ENCODE measurements at places on chromosomes 4 and X.

DNA sequence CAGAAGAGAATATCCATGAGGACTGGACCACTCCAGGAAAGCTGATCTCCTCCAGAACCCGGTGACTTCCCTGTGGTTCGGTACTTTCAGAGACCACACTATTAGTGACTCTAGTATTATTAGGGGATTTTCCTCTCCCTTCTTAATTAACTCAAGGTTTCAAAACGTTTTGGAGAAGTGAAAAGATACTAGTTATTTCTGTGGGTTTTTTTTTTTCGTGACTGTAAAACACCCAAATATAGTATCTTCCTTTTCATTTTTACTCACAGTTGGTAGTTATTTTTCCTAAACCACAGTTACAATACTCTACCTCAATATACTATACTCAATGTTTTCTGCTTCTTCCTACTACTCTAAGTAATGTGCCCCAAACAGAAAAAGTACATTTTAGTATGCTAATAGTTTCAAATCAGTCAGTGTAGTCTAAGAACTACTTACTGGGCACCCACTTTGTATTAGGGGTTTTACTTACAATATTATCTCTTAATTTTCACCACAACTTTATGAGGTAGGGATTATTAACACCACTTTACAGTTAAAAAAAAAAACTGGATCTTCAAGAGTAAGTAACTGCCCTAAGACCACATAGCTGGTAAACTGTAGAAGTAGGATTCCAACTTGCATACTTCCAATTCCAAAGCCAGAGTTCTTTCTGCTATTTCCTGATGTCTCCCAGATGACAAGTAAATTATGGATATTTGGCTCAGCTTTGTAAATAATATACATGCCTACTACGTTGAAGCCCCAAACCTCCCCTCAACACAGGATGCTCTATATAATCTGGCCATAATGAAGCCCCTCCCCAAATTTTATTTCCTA, 45.0 kb downstream of the SLC9A7 start:
- no peak for DNase-seq

- no peak for DNase-seq
These were observed 68.3 kb upstream of the SLC7A11 start for GRCh38 chr4:138310498-138310897.

GRCh38 chrX:134634691-134635090, 23.6 kb downstream of the PLAC1 start:
- no peak for DNase-seq

DNA sequence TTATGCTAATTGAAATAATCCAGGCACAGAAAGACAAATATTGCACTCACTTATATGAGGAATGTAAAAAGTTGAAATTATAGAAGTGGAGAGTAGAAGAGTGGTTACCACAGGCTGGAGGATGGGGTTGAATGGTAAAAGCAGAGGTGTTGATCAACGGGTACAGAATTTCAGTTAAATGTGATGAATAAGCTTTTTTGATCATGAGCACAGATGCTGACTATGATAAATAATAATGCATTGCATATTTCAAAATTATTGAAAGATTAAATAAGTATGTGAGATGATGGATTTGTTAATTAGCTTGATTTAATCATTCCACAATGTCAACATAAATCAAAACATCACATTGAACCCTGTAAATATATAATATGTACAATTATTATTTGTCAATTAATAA, 213.1 kb downstream of the DCAF12L2 start:
- DNase-seq, result no peak

GRCh38 chrX:37921758-37922157, 74.4 kb upstream of the DYNLT3 start:
- DNase-seq, result no peak

GRCh38 chr4:186189656-186190055, 1.7 kb upstream of the CYP4V2 start:
- DNase-seq, result no peak

DNA sequence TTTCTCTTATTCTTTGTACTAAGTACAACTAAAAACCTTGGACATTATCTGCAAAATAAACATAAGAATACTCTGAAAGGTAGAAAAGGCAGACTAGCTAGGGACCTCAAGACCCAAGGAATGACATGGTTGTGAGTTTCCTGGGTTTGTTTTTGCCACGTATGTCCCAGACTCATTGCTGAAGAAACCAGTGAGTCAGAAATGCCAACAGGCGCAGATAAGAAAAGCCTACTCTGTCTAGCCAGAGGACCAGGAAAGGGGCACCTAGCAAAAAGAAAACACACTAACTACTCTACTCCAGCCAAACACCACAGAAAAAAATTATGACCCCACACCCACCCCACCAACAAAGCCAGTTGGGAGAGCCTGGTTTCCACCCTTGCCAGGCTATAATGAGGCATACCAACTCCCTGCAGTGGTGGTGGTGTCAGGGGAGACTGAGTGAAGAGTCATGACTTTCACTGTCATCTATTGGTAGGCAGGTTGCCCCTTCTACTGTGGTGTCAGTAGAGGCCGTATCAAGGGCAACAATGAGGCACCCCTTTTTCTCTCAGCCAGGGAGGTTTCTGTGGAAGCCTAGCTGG, 10.9 kb downstream of the MTMR1 start:
- DNase-seq, result no peak

GRCh38 chr4:48699475-48699874, 80.6 kb downstream of the FRYL start:
- no peak for DNase-seq

DNA sequence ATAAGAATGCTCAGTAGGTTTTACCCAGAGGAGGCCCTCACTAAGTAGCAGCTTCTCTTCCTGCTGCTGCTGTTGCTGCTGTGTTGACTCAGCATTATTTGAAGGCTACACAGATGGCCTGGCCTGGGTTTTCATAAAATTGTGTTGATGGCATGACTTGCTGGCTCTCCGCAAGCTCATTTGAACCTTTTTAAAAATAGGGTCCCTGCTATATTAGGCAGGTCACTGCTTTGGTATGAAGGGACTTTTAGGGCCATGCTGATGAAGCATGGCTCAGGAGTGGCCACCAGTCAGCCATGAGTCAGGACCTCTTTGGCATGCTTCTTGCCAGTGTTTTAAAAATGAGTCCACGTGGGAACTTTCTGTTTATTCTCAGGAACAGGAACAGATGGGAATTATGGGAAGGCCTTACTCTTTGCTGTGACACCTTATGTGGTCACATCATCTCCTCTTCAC, 128.7 kb downstream of the MID1IP1 start:
- no peak for DNase-seq

DNA sequence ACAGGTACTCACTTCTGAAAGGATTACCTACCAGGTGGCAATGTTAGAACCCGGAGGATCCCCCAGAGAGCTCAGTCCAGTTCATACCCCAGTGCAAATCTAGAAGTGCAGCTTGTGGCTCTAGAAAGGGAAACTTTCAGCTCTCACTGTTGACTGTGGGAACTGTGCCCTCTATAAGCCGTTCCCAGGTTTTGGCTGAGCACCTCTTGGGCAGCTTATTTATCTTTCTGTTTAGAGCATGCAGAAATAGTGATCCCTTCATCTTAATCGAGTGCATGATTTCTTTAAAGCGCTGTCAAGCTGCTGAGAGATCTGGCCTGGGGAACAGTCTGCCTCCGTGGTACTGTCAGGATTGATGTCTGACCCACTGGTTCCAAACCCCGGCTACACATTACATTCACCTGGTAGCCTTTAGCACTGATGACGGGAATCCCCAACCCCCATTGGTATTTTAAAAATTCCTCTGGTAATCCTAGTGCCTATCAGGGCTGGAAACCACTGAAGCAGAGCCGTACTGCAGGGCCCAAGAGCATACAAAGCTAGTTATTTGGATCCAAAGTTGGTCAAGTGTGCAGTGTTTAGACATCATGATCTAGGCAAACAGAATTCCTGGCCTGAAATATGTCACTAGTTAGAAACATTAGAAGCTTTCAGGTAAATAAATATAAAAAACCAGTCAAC, 103.2 kb downstream of the KLHL8 start:
- DNase-seq, result no peak

- DNase-seq, result no peak
These were observed 118.4 kb downstream of the COL25A1 start for GRCh38 chr4:109183931-109184490.

GRCh38 chr4:32551943-32552342, 1831.8 kb downstream of the PCDH7 start:
- DNase-seq, result no peak

DNA sequence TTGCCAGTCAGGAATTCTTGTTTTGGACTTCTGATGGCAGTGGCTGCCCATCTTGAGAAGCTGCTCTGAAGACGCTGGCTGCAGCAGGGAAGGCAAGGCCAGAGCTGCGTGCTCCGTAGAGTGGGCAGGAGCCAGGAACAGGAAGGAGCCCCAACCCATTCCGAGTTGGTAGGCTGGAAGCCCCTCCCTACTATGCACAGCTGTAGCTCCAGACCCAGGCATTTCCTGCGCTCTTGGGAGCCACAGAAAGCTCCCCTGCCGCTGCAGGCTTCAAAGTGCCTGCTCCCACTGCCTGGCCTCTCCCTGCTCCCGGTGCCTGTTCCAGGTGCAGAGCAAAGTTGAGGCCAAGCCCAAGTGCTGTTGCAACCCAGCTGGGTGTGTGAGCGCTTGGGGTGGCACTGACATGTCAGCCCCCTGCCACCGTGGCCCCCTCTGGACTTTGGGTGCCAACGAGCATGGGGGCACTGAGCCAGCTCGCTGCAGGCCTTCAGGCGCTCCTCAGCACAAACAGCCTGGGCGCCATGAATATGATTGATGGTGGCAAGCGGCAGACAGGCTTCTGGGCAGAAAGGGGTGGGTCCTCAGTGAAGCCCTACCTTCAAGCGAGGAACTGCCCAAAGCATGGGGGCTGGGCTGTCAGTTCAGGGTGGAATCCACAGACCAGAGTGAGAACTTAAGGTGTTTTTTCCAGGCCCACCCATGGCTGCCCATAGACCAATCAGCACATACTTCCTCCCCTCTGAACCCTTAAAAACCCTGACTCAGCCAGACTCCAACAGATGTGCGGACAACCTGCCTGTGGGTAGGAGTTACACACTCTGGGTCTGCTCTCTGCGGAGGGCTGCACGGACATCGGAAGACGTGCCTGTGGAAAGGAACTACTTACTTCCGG, 677.2 kb upstream of the INTU start:
- no peak for DNase-seq

- no peak for DNase-seq
These were observed 231.0 kb upstream of the GYPA start for GRCh38 chr4:144371485-144371884.

- no peak for DNase-seq
These were observed 568 bp downstream of the MAGEC1 start for GRCh38 chrX:141904262-141904661.

DNA sequence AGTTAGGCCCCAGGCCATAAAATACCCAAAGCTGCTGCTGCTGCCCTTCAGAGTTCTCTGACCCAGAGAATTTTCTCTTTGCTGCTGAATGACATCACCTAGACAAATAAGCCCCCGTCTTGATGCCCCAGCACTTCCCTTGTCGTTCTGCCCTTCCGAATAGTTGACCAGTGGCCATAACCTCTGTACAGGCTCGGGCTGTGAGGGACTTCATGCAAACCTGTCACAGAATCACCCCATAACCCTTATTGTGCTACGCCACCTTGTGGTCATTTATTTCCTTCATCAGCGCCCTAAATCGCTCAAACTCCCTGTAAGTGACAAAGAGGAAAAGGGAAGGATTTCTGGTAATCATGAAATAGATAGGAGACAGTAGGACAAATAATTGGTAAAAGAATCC, 18.8 kb downstream of the SPACA5 start:
- peak; percentile 14 for DNase-seq

DNA sequence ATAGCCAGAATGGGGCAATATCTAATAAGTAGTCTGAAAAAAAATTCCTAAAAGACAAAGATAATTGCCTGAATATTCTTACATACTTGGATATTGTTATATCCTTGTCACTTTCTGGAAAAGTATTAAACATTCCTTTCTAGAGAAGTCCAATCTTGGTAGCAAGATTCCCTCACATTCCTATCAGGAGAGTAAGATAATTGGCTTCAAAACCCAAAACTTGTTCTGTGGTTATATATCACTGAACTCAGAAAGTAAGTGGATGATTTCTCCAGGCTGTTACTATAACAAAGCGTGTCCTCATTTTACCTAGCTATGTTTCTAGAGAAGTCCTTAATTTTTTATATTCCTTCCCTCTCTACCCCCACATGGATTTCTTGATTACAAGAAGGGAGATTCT, 46.0 kb upstream of the TEX13A start:
- no peak for DNase-seq

- no peak for DNase-seq
These were observed 249.2 kb upstream of the GPRIN3 start for GRCh38 chr4:89556601-89557305.

- no peak for DNase-seq
These were observed 14.4 kb upstream of the MAN2B2 start for GRCh38 chr4:6560416-6561172.

- DNase-seq, result no peak
These were observed 29.7 kb downstream of the PDS5A start for GRCh38 chr4:39947963-39948362.

DNA sequence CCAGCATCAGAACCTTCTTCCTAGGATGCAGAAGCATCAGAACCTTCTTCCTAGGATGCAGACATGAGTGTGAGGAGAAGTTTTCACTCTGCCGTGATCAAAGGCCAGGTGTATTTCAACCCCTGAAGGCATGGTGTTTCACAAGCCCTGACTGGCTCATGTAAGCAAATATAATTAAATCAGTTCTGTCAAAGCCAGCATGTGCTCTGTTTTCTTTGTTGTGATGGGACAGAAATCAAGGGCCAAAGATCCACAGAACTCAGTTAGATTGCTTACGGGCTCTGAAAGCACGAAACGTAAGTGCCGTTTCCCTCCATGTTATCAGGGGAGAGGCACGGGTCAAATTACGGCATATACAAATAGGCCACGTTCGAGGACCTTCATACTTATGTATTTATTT, 32.0 kb upstream of the CLDN24 start:
- DNase-seq, result no peak

GRCh38 chr4:15894921-15895916, 43.3 kb downstream of the FGFBP1 start:
- DNase-seq, result no peak

DNA sequence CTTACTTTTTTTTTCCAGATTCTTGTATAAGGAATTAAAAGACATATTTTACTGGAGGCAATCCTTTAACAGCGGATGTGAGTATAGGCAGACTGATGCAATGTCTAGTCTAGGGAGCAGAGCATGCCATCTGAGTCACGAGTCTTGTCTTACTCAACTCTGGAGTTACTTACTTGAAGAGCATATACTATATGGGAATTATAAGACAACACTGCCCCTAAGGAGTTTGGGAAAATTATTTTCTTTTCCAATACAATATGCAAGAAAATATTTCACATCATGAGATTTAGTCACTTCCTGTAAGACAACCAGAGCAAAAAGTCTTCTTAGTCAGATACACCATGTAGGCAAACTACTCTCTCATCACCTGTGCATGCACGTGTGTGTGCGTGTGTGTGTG, 537.3 kb upstream of the FTHL17 start:
- no peak for DNase-seq

All from T follicular helper cell (primary cell).